COR-L47 (cell line): ENCODE measurements at places on chromosomes 7 and 10.

- DNase-seq = no peak
Observed at GRCh38 chr10:74733612-74734011, 92.8 kb upstream of the KAT6B start.

GRCh38 chr7:13742811-13743210 is 246.7 kb downstream of the ETV1 start:
- DNase-seq = peak; percentile 45

- no peak for DNase-seq
Observed at GRCh38 chr10:98134117-98134430, 383 bp upstream of the R3HCC1L start.

- DNase-seq = no peak
Observed at GRCh38 chr7:129389829-129390228, 44.4 kb upstream of the STRIP2 start.

DNA sequence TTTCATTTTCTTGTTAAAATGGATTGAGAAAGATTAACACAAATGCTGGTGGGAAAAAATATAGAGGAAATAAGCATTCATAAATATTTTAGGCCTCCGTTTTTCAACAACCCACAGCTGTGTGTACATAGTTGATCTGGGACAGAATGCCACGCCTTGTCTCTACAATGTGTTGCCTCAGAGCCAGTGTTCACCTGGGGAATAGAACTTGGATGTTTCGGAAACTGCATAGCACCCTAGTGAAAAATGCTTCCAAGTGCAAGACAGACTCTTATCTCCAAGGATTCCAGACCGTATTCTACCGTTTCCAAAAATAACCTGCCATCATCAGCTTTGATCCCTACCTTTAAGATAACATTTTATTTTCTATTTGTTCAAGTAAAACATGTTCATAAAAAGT is 260.9 kb downstream of the SDK1 start:
- DNase-seq = no peak

- no peak for DNase-seq
Observed at GRCh38 chr7:103919272-103919868, 70.1 kb downstream of the RELN start.

GRCh38 chr7:70285187-70285586 is 686.9 kb downstream of the AUTS2 start:
- DNase-seq = no peak

DNA sequence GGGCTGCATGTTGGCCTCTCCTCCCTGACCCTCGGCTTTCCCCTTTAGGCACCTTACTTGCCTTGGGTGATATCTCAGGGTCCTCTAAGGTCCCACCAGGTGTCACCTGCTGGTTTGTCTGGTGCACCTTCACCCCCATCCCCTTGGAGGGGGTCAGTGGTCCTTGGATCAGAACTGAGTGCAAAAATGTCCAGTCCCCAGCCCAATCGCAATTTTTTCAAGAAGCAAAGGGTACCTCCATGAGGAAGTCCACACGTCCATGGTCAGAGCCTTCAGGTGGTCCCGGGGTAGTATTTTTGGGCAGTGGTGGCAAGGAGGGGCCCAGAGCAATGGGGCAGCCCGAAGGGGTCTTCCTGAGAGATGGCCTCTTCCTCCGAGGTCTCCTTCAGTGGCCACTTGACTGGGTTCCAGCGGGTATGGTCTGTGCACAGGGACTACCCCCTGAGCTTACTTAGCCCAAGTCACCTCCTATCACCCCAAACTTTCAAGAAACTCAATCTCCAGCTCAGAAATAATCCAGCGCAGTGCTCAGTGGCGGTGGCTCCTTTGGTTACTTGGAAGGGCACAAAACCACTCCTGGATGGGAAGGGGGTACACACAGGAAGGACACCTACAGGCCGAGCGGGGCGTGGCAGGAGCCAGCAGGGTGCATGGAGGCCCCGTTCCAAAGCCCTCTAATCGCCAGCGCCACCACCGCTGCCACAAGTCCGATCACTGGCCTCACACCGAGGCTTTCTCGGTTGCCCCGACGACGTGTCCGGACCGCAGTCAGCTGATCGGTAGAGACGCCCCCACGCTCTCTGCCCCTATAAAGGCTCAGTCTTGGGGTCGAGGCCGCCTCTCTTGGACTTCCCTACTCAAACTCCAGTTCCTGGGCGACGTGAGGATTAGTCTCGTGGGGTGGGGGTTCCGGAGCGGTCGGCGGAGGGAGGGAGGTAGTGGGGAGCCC is 4.5 kb downstream of the SAP25 start:
- peak; percentile 45 for DNase-seq

DNA sequence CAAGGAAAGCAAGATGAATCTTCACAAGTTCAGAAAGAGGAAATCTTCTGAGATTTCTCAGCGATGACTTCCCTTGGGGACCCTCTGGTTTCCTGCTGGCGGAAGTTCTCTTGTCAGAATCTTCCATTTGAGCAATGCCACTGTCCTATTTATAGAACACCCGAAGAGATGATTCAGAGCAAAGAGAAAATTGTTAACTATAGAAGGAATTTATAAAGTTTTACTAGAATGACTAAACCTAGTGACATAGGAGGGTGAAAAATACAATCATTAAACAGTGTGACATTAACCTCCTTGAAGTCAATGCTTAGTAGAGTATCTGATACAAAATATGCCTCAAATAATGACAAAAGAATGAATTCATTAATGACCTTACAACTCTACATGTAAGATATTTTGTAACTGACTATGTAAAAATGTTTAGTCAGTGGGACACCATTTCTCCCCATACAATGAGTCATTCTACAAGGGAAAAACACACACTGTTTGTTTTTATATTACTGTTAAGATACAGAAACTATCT is 206.5 kb upstream of the CNTNAP2 start:
- DNase-seq = no peak

DNA sequence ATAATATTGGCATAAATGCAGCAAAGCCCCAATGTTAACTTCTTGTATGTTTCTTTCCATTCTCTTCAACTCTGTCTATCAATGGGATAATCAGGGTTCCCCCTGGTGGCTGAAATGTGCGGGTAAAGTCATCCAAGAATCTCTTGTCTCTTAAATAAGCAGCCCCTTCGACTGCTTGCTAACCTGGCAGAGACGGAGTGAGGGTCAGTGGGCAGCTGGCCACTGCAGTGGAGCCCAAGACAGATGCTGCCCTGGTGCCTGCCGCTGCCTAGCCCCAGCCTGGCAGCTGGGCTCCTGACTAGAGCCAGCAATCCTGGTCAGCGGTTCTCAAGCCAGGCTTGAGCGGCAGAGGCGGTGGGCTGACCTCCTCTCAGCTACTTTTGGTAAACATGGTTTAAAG is 248.9 kb downstream of the COBL start:
- peak; percentile 61 for DNase-seq

DNA sequence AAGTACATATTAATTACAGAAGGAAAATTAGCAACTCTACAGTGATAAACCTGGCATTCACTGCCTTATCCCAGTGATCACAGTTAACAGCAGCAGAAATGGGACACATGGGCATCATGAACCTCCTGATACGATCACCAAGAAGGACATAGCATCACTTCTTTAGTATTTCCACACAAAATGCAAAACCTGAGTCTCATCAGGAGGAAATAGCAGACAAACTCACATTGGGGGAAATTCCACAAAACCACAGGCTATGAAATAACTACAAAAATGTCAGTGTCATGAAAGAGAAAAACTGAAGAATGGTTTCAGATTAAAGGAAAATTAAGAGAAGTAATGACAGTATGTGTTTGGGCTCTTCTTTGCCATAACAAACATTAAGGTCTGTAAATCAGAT is 12.0 kb upstream of the PURB start:
- no peak for DNase-seq

DNA sequence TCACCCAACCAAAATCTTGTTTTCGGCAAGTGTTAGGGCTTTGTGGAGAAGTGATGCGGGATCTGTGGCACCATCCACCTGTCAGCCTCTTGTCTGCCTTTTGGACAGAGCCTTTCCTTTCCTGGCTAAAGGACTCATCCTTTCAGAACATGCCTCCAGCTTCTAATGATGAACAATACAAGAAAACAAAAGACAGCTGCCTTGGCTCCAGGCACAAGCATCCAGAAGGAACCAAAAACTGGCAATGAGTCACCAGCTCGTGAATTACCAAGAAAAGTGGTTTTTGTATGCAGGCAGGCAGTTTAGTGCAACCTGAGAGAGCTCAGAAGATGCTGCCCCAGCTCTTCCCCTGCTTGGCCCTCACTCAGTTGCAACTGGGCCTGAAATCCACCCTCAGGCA is 84.6 kb upstream of the NAMPT start:
- DNase-seq = no peak

- DNase-seq = no peak
Observed at GRCh38 chr10:114246679-114247305, 7.7 kb downstream of the VWA2 start.

GRCh38 chr7:29478226-29478625 is 85.4 kb upstream of the PRR15 start:
- no peak for DNase-seq

DNA sequence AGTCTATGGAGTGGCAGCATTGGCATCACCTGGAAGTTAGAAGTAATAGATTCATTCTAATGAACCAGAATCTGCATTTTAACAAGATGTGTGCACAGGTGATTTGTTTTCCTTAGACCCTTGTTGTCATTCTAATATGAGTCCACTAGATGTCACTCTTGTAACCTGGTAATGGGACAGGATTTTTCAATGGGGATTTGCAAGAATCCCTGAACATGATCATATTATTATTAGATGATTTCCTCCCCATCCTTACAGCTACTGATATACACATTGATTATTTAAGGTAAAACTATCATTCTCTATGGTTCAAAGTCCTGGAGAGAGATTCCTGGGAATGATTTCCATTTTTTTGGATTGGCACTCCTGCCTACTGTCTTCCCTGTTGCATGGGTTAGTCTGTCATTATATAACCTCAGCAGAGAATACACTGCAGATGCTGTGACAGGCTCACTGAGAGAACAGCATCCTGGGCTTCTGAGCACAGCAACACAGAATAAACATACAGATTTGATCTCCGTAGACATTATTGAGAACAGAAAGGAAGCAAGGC is 194.9 kb downstream of the SUGCT start:
- DNase-seq = peak; percentile 16

GRCh38 chr10:26987851-26988250 is 112.4 kb downstream of the ANKRD26 start:
- no peak for DNase-seq

GRCh38 chr10:80561950-80562349 is 24.2 kb downstream of the SH2D4B start:
- no peak for DNase-seq

- DNase-seq = no peak
Observed at GRCh38 chr7:17042211-17042610, 160.4 kb upstream of the AGR3 start.

- no peak for DNase-seq
Observed at GRCh38 chr7:136348142-136348541, 371.0 kb upstream of the MTPN start.

DNA sequence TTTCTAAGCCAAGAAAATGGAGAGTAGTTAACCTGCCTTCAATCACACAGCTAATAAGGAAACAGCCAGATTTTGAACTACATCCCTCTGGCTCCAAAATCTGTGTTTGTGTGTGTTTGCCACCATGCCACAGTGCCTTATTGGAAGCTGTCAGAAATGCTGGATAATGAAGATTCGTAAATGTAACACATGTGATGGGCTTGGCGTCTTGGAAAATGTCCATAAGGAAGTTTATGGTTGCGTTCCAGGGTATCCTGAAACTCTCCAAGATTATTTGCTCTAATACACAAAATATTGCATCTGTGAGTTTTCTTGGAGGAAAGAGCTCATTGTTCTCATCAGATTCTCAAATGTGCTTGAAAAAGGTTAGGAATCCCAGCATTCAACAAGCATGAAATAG is 22.7 kb downstream of the MYOF start:
- no peak for DNase-seq

- peak; percentile 78 for DNase-seq
Observed at GRCh38 chr7:98420966-98421612, 20.2 kb upstream of the BAIAP2L1 start.

- no peak for DNase-seq
Observed at GRCh38 chr10:44065788-44066526, 318.9 kb downstream of the CXCL12 start.

GRCh38 chr10:131173484-131174210 is 137.9 kb downstream of the TCERG1L start:
- DNase-seq = no peak

- no peak for DNase-seq
Observed at GRCh38 chr10:30467651-30468338, 33.8 kb downstream of the MAP3K8 start.

DNA sequence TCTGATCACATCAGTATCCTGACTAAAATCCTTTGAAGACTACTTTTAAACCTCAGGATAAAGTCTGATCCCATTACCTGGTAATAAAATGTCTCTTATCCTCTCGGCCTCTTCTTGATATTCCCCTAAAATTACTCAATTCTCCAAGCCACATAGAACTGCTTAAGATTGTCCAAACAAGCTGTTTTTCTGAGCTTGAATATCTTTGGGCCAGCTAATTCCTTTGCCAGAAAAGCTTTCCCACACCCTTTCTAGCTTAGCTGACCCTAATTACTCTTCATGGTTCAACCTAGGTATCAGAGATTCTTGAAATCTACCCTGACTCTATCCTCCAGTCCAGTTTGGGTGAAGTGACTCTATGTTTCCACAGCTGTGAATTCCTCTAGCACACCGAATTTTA is 328.6 kb downstream of the CRPPA start:
- DNase-seq = no peak

GRCh38 chr10:14953424-14954000 is 384 bp downstream of the DCLRE1C start:
- no peak for DNase-seq

GRCh38 chr7:7369134-7369533 is 166.5 kb downstream of the COL28A1 start:
- no peak for DNase-seq

DNA sequence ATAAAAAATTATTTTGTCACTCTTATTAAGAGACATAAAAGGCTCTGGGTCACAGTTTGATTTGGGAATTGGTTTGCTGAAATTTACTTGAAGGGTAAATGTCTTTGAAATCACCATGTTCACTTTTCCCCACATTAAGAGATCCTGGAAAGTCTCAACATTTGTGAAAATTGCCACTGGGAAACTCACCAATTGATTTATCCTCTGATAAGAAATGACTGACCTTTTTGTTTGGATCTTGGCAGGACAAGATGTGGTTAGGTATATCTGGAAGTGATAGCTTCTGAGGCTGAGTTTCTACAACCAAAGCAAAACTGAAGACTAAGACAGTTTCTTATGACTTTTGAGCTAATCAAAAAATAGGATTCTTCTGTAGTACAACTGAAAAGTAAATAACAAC is 107.1 kb upstream of the TMEM106B start:
- no peak for DNase-seq

GRCh38 chr7:42395607-42396006 is 158.6 kb upstream of the GLI3 start:
- no peak for DNase-seq

- no peak for DNase-seq
Observed at GRCh38 chr7:148348466-148348865, 242.1 kb upstream of the C7orf33 start.
